ENCODE measurements at places on chromosomes 5 and 9.

- DNase-seq: no peak
Observed at GRCh38 chr5:14133394-14133793, 9.7 kb upstream of the TRIO start.

- DNase-seq: peak; percentile 49
Observed at GRCh38 chr9:36486933-36487481, 85.7 kb upstream of the MELK start.

- DNase-seq: no peak
Observed at GRCh38 chr5:132463811-132464155, 26.8 kb downstream of the IRF1 start.

DNA sequence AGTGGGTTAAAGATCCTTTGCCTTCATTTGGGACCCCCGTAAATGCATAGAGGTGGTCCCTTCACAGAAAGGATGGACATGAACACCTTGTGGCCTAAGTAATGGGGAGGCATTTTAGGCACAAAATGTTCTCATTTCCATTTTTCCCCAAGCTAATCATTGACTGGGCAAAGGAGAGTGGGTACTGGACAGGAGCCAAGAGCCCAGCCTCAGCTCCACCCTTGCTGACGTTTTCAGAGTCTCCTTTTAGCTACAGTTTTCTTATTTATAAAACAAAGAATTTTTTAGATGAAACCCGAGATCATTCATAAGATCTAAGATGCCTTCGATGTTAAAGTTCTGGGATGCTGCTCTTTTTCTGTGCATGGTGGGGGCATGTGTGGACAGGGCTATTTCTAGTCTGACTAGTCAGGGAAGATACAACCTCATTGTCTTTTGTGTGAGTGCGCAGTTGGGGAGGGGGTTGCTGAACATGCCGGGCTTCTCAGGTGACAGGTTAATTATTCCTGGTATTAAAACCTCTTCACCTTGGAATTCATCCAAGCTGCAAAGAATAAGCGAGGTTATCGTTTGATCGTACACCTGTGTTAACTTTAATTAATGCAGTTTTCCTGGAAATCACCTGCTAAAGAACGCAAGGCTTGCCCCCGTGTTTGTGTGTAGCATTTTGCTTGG lies 48.4 kb downstream of the ADAMTS16 start:
- no peak for DNase-seq

DNA sequence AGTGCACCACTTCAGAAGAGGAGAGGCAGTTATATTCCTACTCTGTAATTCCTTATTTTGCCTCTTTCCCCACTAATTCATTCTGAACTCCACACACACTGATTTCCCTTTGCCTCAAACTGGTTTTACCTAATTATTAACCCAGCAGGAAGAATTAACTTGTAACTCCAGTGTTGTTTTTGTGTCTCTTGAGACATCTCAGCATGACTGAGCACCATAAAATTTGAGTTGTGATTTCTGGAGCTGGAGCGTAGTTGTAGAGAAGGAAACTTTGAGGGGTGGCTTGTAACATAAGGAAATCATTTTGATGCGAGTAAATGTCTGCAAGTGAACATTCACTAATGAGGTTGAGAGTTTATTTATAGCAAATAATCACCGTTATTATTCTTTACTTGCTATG lies 265.2 kb downstream of the TMEM38B start:
- no peak for DNase-seq

DNA sequence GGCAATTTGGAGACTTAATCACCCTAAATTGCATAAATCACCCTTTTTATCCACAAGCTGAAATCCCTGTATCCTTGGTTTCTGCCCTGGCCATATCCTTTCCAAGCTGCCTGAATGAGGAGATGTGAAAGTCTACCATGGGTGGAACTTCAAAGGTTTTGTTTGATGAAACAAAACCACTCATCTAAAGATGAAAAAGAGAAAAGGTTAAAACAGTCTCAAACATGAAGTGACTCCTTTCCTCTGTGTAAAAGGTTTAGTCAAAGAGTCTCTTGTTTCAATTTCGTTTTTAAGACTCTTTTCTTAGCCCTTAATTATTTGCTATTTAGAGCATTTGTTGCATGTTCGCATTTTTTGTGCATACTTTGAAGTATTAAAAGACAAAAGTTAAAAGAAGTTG lies 11.2 kb downstream of the SLC45A2 start:
- no peak for DNase-seq

GRCh38 chr5:170470808-170471404 lies 32.9 kb upstream of the KCNIP1 start:
- DNase-seq: no peak

- no peak for DNase-seq
Observed at GRCh38 chr5:65065001-65065511, 296.3 kb downstream of the CWC27 start.

DNA sequence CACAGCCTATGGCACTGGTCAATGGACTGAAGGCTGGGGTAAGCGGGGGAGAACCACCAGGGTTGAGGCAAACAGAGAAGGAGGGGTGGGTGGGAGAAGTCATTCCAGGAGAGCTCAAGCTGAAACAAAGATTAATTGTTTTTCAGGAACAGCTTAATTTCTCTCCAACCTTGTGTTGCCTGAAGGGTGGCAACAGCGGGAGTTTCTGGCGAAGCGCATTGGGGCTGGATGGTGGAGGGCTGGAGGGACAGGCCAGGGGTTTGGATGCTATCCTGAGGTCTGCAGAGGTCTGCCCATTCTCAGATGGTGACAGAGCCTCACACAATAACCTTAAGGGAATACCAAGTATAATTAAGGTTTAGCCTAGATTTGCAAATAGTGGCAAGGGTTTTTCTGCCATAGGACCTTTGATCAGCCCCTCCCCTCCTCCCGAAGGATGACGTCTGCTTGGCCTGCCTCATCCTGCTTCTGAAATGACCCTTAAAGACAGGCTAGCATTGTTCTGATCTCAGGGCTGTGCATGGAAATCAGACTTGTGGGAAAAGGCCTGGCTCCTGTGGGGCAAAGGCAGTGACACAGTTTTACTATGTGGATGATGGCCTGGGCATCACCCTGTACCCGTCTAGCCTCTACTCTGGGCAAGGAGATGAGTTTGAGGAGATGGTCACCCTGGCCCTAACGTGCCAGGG lies 32.7 kb downstream of the PSD2 start:
- no peak for DNase-seq

DNA sequence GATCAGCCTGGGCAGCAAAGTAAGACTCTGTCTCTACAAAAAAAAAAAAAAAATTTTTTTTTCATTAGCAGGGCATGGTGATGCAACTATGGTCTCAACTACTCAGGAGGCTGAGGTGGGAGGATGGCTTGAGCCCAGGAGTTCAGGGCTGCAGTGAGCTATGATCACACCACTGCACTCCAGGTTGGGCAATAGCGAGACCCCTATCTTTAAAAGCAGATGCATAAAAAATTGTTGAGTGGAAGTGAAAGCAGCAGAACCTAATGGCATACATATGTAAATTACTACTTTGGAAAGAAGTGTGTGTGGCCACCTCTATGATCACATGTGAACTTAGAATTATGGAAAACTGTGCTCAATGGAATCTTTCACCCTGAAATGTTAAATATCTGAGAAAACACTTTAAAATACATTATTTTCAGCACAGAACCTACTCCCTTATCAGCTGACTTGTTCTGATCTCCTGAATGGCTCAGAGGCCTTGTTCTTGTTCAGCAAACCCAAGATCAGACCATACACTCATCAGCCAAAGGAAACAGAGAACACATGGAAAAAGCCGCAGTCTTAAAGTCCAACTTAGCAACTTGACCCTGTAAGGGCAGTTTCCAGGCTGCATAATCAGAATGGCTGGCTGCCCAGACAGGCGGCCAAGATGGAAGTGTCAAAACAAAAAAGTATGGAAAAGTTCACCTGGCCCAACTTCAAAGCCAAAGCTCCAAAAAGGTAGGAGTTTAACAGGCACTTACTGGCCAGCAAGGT lies 56.5 kb downstream of the SIL1 start:
- no peak for DNase-seq

DNA sequence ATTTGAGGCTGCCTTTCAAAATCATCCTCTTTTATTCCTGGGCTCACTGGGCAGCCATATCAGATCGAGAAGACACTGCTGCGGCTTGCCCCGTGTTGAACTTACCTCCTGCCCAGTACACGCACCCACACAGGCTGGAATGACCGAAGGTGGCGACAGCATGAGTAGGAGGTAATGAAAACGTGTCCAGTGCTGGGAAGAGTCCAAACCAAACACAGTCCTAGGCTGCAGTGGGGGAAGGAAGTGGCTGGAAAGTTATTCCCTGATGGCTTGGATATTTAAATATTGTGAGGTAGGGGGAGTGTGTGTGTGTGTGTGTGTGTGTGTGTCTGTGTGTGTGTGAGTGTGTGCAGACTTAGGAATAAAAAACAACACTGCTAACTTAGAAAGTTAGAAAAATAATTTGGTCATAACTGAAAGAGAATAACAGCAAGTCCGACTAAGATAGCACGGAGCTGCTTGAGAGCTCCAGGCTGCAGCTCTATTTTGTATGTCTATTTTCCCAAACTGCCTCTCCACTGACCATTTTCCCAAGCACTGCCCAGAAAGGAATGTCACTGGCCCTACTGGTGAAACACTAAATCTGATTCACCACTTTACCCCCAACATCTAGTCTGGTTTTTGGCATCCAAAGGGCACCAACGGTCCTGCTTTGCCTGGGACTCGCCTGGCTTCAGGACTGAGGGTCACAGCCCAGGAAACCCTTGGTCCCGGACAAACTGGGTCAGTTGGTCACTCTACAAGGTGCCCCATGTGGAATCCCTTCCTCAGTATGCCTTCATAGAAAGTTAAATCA lies 41.2 kb downstream of the ANKH start:
- DNase-seq: no peak

- DNase-seq: no peak
Observed at GRCh38 chr5:52856564-52856963, 68.8 kb downstream of the ITGA1 start.

DNA sequence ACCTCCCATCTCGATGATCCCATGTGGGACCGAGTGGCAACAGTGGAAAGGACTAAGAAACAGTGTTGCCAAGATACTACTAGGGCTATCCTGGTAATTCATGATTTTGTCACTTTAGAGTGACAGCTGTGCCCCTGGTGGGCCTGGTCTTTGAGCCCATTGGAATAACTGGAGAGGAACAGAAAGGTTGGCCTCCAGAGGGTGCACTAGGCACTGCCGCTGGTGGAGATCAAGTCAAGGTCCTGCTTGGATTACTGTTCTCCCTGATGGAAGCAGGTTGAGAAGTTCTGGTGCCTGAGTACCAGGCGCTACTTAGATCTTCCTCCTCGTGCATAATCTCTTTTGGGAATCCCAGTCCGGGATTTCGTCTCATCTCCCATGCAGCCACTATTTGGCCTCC lies 129.6 kb downstream of the SEC61B start:
- no peak for DNase-seq

DNA sequence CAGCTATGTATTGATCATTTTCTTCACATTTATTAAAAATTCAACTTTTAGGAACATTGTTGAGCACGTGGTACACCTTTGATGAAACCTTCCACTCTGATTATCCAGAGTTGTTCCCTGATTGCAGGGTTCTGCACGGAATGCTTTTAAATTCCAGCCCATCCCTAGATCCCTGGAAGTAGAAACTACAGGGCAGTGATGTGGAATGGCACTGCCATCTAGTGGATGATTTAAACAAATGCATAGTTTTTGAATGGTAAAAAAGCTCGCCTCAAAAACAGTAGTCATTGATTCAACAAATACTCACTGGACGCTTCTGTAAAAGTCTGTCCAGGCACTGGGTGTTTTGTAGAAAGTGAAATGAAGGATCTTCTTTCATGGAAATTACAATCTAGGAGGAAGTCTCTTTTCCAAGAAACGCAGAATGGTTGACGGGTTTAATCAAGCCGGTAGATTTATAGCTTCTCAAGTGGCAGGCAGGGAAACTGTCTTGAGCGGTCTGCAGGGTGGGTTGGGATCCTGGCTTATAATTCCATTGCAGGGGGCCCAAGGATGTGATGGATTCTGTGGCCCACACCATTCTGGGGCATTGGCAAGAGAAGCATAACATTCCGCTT lies 118.4 kb downstream of the ARHGAP26 start:
- DNase-seq: no peak

DNA sequence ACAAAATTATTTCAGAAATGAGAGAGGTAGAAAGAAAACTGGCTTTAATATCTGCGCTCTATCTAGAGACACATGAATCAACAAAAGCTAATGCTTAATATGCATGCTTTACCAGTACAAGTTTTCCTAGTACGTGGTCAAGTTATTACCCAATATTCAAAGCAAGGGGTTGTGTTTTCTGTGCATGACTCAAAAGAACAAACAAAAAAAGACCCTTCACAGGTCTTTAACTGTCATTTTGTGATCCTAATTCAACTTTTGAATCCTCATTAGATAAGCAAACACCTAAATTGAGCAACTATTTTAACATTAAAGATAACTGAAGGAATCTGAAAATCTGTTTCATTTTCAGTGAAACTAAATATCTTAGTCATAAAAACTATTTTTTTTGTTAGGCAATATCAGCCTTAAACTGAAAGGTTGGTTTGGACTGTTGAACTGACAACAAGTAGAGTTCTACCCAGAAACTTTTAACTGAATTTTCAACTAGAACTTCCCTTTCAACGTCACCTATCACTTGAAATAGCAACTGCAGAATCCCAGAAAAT lies 12.5 kb downstream of the ST8SIA4 start:
- DNase-seq: no peak

DNA sequence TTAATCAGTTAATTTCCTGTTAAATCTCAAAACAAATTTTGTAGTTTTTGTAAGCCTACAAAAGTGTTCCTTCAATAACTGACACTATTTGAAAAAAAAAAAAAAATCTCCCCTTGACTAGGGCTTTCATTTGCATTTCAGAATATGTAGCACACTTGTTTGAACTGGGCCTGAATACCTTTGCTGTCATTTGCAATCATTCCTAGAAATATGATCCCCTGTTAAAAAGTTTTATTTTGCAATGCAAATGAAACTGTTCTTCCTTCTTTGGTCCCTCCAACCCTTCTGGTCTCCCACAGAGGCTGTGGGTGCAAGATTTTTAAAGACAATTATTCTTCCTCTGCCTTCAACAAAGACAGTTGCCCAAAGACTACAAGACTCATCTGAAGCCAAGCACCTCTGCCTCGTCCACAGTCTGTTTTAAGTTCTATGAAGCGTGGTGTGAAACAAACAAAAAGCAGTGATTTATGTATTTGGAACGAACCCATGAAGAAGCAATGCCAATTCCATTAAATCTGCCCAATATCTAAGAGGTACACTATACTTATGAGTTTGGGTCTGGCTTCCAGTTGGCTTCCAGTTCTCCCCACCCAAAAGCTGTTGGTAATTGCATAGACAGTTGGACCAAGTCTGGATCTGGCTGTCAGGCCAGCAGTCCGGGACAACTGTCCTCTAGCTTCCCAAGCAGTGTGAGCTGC lies 66.1 kb downstream of the CFAP90 start:
- no peak for DNase-seq

GRCh38 chr5:122915717-122916461 lies 70.5 kb downstream of the SNX24 start:
- no peak for DNase-seq
